ENCODE measurements at places on chromosomes 11 and 22.

DNA sequence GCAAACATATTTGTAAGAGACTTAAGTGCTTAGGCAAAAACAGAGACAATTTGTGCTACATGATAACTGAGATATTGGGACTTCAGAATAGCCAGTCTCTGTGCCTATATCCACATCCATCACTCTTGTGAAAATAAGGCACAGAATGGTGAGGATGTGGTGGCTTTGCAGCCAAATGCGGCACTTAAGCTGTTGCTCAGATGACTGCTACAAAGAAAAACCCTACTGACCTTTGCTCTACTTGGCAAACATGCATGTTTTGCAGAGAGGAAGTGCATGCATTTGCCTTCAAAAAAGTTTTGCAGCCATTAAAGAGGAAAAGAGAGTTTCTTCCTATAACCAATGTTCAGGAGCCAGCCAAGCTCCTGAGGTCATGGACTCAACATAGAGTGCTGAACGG lies 675.0 kb upstream of the KIRREL3 start:
- DNase-seq: no peak

DNA sequence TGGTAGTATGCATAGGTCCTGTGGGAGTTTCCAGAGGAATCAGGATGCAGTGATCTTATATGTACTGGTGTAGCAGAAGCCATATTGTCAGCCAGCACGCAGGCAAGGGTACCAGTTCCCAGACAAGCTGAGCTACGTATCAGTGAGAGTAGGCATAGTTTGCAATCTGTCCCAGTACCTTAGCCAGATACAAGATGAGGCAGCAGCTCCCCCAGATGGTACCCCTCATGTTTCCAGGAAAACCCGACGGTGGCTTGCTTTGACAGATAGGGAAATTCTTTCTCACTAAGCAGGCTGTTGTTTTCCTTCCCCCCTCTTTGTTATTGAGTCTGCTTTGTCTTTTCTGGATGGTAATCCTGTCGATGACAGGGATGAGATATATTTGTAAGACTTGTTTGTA lies 109.7 kb upstream of the RRM1 start:
- DNase-seq: peak; percentile 29

DNA sequence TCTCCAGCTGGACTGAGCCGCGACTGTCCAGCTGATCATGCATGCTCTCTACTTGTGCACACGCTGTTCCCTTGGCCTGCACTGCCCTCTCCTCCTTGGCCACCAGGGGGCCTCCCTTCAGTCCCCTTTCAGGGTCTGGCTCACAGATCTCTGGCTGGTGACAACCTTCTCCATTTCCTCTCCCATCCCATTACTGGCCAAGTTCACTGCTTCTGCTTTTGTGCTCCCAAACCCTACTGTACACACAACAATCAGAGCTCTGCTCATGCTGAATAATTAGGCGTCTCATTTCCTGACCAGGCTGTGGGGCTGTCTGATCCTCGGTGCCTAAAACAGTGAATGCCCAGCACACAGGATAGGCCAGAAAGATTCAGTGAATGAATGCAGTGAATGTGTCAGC lies 224.0 kb upstream of the NARS2 start:
- peak; percentile 30 for DNase-seq

- DNase-seq: no peak
Measured at GRCh38 chr22:30523646-30524489, 18.4 kb upstream of the SEC14L4 start.

DNA sequence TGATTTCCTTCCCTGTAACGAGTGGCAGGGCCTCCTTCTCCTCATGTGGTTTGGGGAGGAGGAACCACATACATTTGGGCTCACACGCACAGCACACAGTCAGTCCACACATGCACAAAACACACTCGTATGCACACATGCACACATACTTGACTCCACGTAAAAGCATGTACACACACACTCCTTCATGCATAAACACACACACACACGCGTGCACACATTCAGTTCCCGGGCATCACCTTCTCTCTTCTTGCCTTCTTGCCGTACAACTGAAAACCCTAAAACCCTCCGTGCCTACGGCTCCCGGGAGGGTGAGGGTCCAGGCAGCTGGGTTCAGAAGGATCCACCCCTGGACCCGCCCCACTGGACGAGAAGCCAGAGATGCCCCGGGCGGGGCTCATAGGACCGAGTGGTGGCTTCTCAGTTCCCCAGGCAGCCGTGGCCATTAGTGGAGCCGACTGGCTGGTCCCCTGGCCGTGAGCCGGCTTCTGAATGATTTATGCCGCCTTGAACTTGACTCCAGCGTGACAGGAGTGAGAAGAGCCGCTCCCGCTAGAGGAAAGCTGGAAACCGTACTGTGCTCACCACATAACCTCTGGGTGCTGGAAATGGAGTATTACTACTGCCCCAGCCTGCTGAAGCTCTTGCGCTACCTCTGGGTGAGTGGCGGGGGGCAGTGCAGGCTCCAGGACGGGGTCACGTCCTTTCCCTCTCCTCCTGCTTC lies 117.4 kb downstream of the KIAA1671 start:
- DNase-seq: no peak

DNA sequence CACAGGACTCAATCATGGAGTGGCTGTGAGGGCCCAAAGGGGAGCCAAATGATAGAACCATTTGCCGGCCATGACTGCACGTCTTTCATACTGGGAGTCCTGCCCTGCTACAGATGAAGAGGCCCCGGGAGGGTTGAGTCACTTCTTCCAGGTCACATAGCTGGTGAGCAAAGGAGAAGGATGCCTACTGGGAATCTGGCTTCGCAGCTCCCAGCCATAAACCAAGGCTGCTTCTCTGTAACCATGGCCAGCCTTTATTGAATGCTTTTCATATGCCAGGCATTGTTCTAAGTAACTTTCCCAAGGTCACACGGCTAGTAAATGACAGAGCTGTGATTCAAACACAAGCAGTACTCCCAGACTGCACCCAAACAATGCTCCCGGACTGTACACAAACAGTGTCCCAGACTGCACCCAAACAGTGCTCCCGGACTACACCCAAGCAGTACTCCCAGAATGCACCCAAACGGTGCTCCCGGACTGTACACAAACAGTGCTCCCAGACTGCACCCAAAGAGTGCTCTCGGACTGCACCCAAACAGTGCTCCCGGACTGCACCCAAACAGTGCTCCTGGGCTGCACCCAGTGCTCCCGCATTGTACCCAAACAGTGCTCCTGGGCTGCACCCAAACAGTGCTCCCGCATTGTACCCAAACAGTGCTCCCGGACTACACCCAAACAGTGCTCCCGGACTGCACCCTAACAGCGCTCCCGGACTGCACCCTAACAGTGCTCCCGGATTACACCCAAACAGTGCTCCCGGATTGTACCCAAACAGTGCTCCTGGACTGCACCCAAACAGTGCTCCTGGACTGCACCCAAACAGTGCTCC lies 89.8 kb downstream of the FBXO7 start:
- no peak for DNase-seq

DNA sequence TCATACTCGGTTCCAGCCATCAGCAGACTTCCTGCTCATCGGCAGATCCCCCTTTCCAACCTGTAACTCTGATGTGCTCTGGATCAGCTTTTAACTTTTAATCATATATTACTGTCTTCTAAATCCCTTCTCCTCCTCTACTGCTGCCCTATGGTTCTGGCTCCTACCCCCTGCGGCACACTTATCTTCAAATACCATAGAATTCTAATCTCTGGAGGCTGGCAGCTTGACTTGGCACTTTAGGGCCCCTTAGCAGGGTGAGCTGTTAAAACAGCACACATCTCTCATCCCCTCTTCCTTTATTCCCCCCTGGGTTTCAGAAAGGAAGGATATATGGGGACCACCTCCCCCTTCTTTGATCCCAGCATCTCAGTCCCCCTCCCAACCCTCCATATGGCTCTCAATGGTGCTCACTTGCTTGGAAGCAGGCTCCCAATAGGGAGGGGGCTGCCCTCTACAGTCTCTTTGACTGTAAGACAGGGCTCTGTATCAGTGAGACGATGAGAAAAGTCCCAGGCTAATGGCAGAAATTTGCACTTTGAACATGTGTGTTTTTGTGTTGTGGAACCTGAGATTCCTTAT lies 4.4 kb upstream of the CNTF start:
- DNase-seq: no peak

DNA sequence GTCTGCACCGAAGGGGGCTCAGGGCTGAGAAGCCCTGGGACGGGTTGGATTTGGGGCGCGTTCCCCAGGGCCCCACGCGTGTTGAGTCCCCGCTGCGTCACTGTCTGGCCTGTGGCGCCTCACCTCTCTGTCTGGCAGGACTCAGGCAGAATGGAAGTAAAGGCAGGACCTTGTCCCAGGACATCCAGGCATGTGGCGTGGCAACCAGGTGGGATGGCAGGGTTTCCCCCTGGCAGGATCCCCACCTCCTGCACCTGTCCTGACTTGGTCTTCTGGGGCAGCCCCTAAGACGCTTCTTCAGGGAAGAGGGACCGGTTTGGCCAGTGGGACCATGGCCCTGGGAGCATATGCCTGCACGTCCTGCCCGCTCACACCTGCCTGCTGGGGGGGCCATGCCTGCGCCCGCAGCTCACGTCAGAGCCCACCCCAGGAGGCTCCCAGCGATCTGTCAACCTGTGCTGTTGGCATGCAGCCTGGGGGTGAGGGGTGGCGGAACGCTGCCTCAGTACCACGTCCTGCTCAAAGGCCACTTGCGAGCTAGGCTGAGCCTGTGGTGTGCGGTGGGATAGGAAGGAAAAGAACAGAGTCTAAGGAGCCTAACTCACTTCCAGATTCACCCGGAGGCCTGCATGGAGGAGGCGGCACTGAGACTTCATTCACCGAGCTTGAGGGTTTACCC lies 72.7 kb downstream of the KCNQ1 start:
- DNase-seq: no peak

- no peak for DNase-seq
Measured at GRCh38 chr22:26885441-26886261, 228.3 kb downstream of the MIAT start.

DNA sequence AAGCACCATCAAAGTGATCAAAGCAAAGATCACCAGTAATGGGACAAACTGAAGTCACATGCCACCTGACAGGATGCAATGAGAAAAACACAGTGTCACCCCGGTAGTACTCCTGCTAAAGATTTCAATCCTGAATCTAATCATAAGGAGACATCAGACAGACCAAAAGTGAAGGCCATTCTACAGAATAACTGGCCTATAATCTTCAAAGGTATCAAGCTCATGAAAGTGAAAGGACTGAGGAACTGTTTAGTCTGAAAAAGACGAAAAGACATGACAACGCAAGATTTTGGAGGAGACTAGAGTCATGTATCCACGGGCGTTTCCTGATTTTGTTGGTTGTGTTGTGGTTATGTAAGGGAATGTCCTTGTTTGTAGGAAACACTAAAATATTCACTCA lies 42.4 kb upstream of the TSKU start:
- no peak for DNase-seq

GRCh38 chr11:75668451-75669297 lies at the start of gene MAP6:
Gene MAP6 (minus strand): TSS chr11:75669038. CDS start chr11:75668369, 669 bp downstream.
- peak; percentile 24 for DNase-seq

- peak; percentile 41 for DNase-seq
Measured at GRCh38 chr11:118608360-118609227, 1.2 kb downstream of the PHLDB1 start.
